Foreskin keratinocyte (primary cell): ENCODE measurements at places on chromosomes 7 and 10. TPM values are rescaled to one million over a fixed set of nuclear protein-coding genes. Genes with fewer than 3 reads are reported as not detected.

The PLAC9 gene
- not detected in 2 replicates for total RNA-seq

The SFTPA1 gene
- not detected in 2 replicates for total RNA-seq

- peak; percentile 64 for DNase-seq
Observed at GRCh38 chr7:134532180-134532953, 5.0 kb downstream of the AKR1B10 start.

GRCh38 chr10:76415554-76415953 lies 984.1 kb downstream of the LRMDA start:
- no peak for DNase-seq

The EPHA1 gene
- total RNA-seq, result 35.0 and 38.9 TPM in 2 replicates

- peak; percentile 75 for DNase-seq
Observed at GRCh38 chr7:30163231-30163894, 28.6 kb downstream of the MTURN start.

The STEAP1B gene
- 3.1 and 15.4 TPM in 2 replicates for total RNA-seq

DNA sequence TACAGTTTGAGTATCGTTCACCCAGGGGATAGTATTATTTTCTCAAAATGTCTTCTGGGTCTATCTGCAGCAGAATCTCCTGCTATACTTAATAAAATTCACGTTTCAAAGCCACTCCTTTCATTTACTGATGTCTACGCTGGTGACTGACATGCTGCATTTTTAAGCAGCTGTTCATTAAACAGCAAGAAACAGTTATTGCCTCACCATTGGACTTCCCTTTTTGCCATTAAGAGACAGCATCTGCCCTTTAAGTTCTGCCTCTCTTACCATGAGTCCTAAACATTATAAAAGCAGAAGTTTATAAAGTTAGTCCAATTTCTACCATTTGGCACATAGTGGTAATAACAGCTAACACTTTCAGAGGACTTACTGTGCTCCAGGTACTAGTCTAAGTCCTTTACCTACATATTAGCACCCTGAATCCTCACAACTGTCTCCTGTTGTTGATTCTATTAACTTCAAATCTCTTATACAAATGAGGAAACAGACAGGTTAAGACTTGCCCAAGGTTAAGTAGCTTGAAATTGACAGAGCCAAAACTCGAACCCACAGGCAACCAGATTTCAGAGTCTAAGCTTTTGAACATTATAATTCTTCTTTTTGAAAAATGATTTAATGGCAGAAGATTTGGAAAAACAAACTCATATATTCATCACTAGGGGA lies 169.5 kb downstream of the SNX13 start:
- no peak for DNase-seq

DNA sequence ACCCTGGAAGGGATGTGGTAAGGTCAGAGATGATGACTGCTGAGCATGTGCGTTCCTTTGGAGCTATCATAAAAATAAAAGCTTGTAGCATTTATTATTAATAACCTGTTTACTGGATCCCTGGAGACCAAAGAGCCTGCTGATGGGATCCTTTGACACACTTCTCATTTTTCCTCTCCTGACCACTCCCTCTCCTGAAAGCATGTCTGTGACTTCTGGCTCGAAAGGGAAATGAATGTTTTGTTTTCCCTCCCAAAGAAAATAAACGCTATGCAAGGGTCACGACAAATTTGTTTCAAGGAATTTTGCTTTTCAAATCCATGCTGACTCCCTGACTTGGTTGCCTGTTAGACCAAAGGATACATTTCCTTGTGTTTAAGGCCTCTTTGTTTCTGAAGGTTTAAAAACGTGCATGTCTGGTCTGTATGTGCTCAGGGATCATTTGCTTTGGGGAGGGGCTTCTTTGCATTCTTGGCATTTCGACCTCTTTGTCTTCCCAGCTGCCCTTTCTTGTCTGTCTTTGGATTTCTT lies 185.1 kb upstream of the AGK start:
- DNase-seq, result no peak

- DNase-seq, result no peak
Observed at GRCh38 chr7:101216860-101217387, 457 bp downstream of the PLOD3 start.

The SEC31B gene
- 1.4 and 1.5 TPM in 2 replicates for total RNA-seq

The C10orf95 gene
- total RNA-seq, result 0.48 and 0.49 TPM in 2 replicates

DNA sequence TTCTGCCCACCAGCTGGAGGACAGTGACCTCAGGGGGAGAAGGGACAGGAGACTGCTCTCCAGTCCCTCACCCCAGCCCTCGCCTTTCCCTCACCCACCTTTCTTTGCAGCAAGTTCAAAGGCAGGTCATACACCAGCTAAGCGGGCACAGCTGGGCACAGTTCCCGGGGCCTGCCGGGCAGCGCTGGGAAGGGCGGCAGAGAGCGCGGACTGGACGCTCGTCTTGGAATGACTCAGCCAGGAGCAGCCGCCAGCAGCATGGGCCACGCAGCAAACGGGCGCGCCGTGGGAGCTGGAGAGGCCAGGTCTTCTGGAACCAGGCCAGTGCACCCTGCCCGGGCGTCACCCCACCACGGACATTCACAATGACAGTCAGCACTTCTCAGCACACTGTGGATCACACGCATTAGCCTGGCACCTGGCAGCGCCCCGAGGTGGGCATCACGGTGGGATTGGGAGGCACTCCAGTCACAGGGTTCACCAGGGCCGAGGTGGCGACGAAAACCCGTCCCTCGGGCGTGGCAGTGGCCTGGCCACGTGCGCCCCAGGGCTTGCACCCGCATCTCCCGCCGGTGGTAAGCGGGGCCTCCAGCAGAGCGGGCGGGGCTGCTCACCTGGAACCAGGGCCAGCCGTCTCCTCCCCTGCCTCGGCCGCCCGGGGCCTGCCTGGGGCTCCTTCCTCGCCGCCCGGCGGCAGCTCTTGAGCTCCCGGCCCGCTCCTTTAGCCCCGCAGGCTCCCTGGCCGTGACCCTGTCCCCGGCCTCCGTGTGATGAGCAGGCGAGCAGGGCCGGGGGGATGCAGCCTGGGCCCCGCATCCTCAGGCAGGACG lies 29.0 kb upstream of the WDFY4 start:
- peak; percentile 13 for DNase-seq

GRCh38 chr10:121096617-121097431 lies 245.7 kb downstream of the WDR11 start:
- DNase-seq, result no peak

The CHAT gene
- total RNA-seq, result not detected in 2 replicates

DNA sequence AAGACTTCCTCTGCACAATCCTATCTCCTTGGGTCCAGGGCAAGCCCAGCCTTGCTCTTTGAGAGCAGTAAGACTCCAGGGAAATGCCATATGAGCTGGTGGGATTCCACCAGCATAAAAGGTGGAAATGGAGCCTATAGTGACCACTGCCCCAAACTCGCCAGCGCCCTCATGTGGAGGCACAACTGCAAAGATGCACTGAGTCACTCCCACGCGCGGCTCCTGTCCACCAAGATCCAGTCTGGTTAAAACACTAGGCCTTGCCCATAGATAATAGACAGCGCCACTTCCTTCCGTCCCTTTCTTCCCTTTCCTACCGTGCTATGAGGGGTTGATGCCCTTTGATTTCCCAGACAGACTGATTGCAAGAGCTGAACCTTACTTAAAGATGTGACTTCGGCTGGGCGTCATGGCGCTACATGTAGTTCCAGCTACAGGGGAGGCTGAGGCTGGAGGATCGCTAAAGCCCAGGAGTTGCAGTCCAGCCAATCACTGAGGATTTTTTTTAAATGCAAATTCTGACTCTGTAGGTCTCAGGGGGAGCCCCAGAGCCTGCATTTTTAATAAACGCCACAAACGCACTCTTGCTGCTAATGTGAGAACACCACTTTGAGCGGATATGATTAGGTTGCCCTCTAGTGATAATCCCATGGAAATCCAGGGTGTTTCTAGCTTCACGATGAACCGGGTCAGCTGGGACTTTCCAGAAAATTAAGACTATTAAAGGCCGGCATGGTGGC lies 136.5 kb downstream of the EPC1 start:
- DNase-seq, result peak; percentile 40

The GIMAP2 gene
- 0.25 and 0.41 TPM in 2 replicates for total RNA-seq

The ITPRID1 gene
- total RNA-seq, result not detected in 2 replicates

The DNAH11 gene
- total RNA-seq, result not detected in 2 replicates

The CPA1 gene
- not detected in 2 replicates for total RNA-seq

The CCDC172 gene
- total RNA-seq, result not detected in 2 replicates

GRCh38 chr7:90320801-90321494 lies at the start of gene FAM237B:
Gene FAM237B, minus strand, starts transcription at chr7:90321304. Its CDS starts 1,556 bp downstream, at chr7:90319748.
- no peak for DNase-seq

DNA sequence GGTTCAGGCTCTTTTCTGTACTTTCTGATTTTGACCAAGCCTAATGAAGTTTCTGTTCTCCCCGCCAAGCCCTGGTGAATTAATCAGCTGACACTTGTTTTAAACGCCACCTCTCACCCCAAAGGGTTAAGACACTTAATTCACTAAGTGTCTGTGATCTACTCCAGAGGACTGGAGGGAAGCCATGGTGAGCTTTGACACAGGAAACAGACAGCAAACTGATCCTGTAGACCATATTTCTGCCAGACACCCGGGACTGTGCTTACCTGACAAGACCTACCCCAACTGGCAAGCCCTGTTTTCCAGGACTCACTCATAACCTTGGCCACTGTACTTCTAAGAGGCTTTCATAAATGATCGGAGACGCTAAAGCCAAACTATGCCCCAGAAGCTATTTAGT lies 126.0 kb downstream of the STRA8 start:
- no peak for DNase-seq

GRCh38 chr7:537911-538634 lies 18.4 kb upstream of the PDGFA start:
- peak; percentile 79 for DNase-seq

DNA sequence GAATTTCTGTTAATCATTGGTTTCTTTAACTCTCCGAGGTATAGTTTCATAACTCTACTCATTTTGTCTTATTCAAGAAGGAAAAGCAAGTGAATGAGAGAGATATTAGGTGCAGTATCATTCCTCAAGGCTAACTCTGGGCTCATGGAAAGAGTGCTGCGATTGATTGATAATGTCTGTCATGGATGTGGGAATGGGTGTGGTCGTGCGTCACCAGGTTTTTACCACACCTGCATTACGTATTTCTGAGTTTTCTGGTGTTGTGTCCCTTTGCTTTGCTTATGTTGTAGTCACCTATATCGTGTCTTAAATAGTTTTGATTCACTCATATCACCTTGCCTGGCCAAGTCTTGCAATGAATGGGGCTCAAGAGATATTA lies 44.9 kb upstream of the ZNF438 start:
- DNase-seq, result no peak

The LIPJ gene
- not detected in 2 replicates for total RNA-seq

- DNase-seq, result peak; percentile 54
Observed at GRCh38 chr7:40232242-40232893, 97.6 kb downstream of the SUGCT start.

DNA sequence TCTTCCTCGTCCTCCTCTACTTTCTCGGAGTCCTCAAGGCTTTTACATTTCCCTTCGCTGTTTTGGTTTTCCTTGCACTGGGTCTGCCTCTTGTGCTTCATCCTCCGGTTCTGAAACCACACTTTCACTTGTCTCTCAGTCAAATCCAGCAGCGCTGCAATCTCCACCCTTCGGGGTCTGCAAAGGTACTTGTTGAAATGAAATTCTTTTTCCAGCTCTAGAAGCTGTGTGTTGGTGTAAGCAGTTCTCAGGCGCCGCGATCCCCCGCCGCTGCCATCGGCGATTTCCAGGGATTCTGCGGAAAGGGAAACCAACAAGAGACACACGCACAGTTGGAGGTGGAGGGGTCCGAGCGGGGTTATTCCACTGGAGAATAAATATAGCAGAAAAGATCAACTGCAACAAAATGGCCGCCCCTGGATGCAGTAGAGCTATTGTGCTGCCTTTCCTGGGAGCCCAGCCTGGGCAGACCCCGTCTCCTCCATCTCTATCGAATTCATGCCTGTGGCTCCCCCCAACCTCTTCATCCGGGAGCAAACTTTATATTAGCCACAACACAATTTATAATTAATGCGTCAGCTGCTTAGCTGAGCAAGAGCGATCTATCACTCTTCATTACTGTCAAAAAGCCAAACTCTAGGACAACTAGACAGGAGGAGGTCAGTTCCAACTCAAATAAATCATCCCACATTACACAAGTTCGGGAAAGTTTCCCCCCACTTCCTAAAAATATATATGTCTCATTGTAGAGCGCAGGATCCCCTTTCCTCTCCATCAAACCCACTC lies 1.1 kb downstream of the HOXA2 start:
- DNase-seq, result no peak

- DNase-seq, result no peak
Observed at GRCh38 chr10:86229376-86229775, 137.2 kb downstream of the GRID1 start.

DNA sequence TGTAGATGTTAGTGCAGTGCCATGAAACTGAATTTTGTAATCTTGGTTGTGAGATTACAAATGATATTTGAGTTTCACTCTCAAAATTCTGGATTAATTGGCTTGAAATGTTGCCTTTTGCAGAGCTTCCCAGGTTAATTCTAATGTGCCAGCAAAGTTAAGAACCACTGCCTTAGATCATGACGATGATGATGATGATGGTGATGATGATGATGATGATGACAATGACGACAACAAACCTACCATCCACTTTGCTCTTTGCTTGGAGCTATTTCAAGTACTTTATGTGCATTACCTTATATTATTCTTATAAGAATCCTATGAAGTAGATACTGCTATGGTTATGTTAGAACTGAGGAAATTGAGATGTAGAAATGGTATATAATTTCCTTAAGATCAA lies 261.6 kb downstream of the CNTNAP2 start:
- DNase-seq, result no peak

DNA sequence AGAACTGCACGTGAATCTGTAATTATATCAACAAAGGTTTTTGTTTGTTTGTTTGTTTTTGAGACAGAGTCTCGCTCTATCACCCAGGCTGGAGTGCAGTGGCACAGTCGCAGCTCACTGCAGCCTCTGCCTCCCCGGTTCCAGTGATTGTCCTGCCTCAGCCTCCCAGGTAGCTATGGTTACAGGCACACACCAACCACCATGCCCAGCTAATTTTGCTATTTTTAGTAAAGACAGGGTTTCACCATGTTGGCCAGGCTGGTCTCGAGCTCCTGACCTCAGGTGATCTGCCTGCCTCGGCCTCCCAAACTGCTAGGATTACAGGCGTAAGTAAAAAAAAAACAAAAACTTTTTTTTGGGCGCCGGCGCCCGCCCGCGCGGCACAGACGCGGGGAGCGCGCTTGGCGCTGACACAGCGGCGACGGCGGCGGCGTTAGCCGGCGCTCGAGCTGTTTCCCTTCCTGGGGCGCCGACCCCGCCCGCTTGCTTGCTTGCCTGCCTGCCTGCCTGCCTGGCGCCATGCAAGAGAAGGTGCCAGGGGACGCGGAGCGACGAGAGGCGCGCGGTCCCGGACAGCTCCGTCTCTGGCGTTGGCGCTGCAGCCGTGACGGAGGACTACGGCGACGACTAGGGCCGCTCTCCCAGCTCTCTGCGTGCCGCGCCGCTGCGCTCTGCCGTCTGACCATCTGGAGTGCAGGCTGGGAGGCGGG lies 171.4 kb upstream of the NUPR2 start:
- DNase-seq, result peak; percentile 6

The ADGRA1 gene
- not detected in 2 replicates for total RNA-seq

The DNAJC12 gene
- total RNA-seq, result 0.21 and 0.41 TPM in 2 replicates
